ENCODE measurements at places on chromosomes 12 and 14. TPM values are rescaled to one million over a fixed set of nuclear protein-coding genes. Genes with fewer than 3 reads are reported as not detected.

Gene ASIC1
- total RNA-seq = 6.3 TPM

Gene IL23A
- total RNA-seq = 17.5 TPM

Gene IRAK3
- total RNA-seq = not detected

Gene APOLD1
- 3.5 TPM for total RNA-seq

Gene KRT8
- 719 TPM for total RNA-seq

Gene DENR
- total RNA-seq = 91.9 TPM

Gene A2ML1
- total RNA-seq = 0.36 TPM

Gene SLC5A8
- not detected for total RNA-seq

Gene RDH12
- not detected for total RNA-seq

Gene FSCB
- 0.12 TPM for total RNA-seq

Gene IQSEC3
- not detected for total RNA-seq

Gene IKZF4
- 1.0 TPM for total RNA-seq

Gene C1R
- total RNA-seq = 4.4 TPM

Gene CEBPE
- not detected for total RNA-seq

Gene GCH1
- 26.9 TPM for total RNA-seq

Gene CISTR
- not detected for total RNA-seq

Gene CDH24
- total RNA-seq = 16.4 TPM

Gene TPPP2
- total RNA-seq = not detected

Gene DDX11
- 72.2 TPM for total RNA-seq

Gene SLC38A4
- not detected for total RNA-seq

Gene TMEM117
- 9.0 TPM for total RNA-seq

Gene MAP3K9
- 14.3 TPM for total RNA-seq

Gene PRKD1
- 3.0 TPM for total RNA-seq
